ENCODE measurements at places on chromosomes 2 and 18. TPM values are rescaled to one million over a fixed set of nuclear protein-coding genes. Genes with fewer than 3 reads are reported as not detected.

DNA sequence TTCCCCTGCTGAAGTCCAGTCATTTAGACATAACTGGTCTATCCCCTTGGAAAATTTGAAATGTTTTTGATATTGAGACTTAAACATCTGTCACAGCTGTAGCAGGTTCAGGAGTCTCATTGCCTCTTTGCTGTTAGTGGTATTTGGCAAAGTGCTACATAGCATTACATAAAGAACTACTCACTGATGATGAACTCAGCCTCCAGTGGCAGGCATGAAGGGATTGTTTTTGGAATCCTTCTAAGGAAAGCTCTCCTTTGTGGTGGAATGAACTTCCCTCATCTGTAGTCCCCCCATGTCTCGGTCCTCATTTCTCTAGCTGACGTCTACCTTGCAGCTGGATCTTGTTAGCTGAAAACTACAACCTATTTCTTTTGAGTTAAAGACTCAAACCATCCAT is 111.6 kb downstream of the TACR1 start:
- H3K27ac ChIP-seq, result no peak overlapping the region
- no peak overlapping the region for H3K4me3 ChIP-seq
- H3K36me3 ChIP-seq, result no peaks in the 10 kb centered on the region
- H3K27me3 ChIP-seq, result no peaks in the 10 kb centered on the region

DNA sequence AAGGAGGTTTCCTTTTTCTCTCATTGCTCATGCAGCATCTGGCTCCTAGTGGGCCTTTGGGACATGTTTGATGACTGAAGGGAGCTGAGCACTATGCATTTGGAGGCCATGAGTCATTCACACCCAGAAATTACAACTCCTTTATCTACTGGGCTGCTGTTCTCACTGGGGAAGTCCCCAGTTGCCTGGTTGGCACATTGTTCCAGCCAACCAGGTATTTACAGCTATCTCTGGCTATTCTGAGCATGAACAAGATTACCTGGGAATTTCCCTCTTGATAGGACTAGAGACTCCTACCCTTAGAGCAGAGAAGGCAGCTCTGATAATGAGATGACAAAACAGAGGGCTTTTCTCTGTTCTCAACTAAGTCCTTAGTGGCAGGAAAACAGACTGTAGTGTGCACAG is 206.5 kb downstream of the SETBP1 start:
- no peak for DNase-seq
- no peak overlapping the region for H3K27ac ChIP-seq
- no peaks in the 10 kb centered on the region for H3K27me3 ChIP-seq
- H3K36me3 ChIP-seq, result no peaks in the 10 kb centered on the region
- H3K4me3 ChIP-seq, result no peak overlapping the region

- no peak overlapping the region for H3K4me3 ChIP-seq
- no peaks in the 10 kb centered on the region for H3K36me3 ChIP-seq
- no peaks in the 10 kb centered on the region for H3K27me3 ChIP-seq
- no peak overlapping the region for H3K27ac ChIP-seq
- H3K4me1 ChIP-seq, result no peaks in the 10 kb centered on the region
These were observed 13.7 kb downstream of the DSC2 start for GRCh38 chr18:31088532-31088931.

DNA sequence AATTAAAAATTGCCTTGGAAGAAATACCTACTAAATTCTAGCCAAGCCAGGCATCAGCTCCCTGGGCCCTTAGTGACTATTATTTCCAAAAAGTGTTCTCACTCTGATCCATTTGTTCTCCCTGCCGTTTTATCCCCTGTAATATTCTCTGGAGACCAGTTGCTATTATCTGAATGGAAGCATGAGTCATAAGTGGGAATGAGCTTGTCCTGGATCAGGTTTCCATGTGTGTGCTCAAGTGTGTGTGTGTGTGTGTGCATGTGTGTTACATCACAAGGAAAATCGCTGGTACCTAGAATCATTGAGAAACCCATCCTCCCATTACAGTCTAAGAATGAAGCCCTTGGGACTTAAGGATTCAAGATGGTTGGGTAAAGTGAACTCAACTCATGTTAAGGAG is 130.3 kb upstream of the CXCR4 start:
- no peak overlapping the region for H3K27ac ChIP-seq
- no peak overlapping the region for H3K4me3 ChIP-seq
- no peaks in the 10 kb centered on the region for H3K36me3 ChIP-seq
- H3K27me3 ChIP-seq, result no peaks in the 10 kb centered on the region
- peaks cover 7% of the 10 kb centered on the region for H3K4me1 ChIP-seq

GRCh38 chr2:26466662-26467310 is 11.1 kb downstream of the OTOF start:
- H3K27me3 ChIP-seq, result no peaks in the 10 kb centered on the region
- no peak overlapping the region for H3K4me3 ChIP-seq
- H3K27ac ChIP-seq, result no peak overlapping the region
- peak; percentile 41 for DNase-seq
- no peaks in the 10 kb centered on the region for H3K36me3 ChIP-seq

GRCh38 chr2:76251342-76251741 is 540.6 kb upstream of the GCFC2 start:
- H3K36me3 ChIP-seq, result no peaks in the 10 kb centered on the region
- DNase-seq, result no peak
- H3K4me1 ChIP-seq, result no peaks in the 10 kb centered on the region
- H3K4me3 ChIP-seq, result no peak overlapping the region

DNA sequence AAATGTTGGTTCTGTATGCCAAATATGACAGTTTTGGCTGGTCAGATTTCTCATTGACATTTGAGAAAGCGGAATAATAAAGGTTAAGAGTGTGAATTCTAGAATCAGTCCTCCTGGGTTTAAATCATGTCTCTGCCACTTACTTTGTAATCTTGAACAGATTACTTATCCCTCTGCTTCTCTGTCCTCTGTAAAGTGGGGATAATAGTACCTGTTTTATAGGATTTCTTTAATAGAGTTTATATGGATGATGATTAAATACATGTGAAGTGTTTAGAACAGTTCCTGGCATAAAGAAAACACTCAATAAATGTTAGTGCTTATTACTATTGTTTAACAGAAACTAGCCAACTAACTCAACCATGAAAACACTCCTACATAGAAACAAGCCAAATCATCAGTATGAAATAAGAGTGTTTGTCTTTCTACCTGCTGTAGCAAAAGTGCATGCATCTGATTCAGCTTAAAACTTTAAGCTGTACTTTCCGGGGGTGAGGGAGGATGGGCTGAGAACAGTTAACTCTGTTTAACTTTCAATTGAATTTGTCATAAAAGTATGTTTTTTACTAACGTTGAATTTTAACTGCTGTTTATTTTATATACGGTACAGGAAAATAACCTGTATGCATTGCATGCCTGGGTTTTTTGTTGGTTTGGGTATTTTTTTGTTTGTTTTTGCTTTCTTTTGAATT is 6.8 kb downstream of the HTR2B start:
- H3K27me3 ChIP-seq, result no peaks in the 10 kb centered on the region
- H3K4me3 ChIP-seq, result no peak overlapping the region
- H3K36me3 ChIP-seq, result no peaks in the 10 kb centered on the region
- no peak overlapping the region for H3K27ac ChIP-seq

- no peaks in the 10 kb centered on the region for H3K27me3 ChIP-seq
- H3K27ac ChIP-seq, result no peak overlapping the region
- H3K36me3 ChIP-seq, result no peaks in the 10 kb centered on the region
- no peak for DNase-seq
These were observed 6.0 kb upstream of the FAM98A start for GRCh38 chr2:33605056-33605455.

GRCh38 chr18:3411327-3411726 is 38.6 kb upstream of the TGIF1 start:
- H3K4me3 ChIP-seq, result peak overlapping the region; percentile 20
- no peak overlapping the region for H3K27ac ChIP-seq
- no peaks in the 10 kb centered on the region for H3K36me3 ChIP-seq
- no peaks in the 10 kb centered on the region for H3K27me3 ChIP-seq

- no peaks in the 10 kb centered on the region for H3K36me3 ChIP-seq
- H3K27me3 ChIP-seq, result no peaks in the 10 kb centered on the region
- H3K27ac ChIP-seq, result no peak overlapping the region
- no peak overlapping the region for H3K4me3 ChIP-seq
- no peaks in the 10 kb centered on the region for H3K4me1 ChIP-seq
- no peak for DNase-seq
These were observed 653.3 kb upstream of the PKDCC start for GRCh38 chr2:41394541-41394940.

DNA sequence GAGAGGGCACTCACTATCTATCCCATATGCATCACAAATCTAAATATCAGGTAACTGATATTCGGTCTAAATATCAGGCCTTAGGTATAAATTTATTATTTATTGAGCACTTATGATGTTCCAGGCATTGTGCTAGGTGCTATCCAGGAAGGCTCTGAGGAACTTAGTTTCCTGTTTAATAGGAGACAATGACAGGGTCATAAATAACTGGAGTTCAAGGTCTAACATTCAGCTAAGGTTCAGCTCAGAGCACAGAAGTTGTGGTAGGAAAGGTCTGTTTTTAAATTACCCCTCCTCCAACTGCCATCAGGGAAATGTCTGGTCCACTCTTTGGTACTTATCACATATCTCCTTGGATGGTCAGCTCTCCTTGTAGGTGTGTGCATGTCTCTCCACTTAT is 193.6 kb downstream of the AGPS start:
- H3K27me3 ChIP-seq, result no peaks in the 10 kb centered on the region
- H3K4me1 ChIP-seq, result no peaks in the 10 kb centered on the region
- no peak overlapping the region for H3K4me3 ChIP-seq
- H3K36me3 ChIP-seq, result no peaks in the 10 kb centered on the region
- H3K27ac ChIP-seq, result no peak overlapping the region
- no peak for DNase-seq

GRCh38 chr2:211498551-211499205 is 942.3 kb downstream of the CPS1 start:
- no peaks in the 10 kb centered on the region for H3K4me1 ChIP-seq
- H3K36me3 ChIP-seq, result no peaks in the 10 kb centered on the region
- H3K27me3 ChIP-seq, result no peaks in the 10 kb centered on the region
- no peak overlapping the region for H3K4me3 ChIP-seq
- DNase-seq, result no peak

- no peak overlapping the region for H3K27ac ChIP-seq
- H3K4me3 ChIP-seq, result no peak overlapping the region
- no peak for DNase-seq
- H3K4me1 ChIP-seq, result no peaks in the 10 kb centered on the region
- H3K27me3 ChIP-seq, result no peaks in the 10 kb centered on the region
These were observed 261.6 kb downstream of the ASXL3 start for GRCh38 chr18:33839452-33840211.

DNA sequence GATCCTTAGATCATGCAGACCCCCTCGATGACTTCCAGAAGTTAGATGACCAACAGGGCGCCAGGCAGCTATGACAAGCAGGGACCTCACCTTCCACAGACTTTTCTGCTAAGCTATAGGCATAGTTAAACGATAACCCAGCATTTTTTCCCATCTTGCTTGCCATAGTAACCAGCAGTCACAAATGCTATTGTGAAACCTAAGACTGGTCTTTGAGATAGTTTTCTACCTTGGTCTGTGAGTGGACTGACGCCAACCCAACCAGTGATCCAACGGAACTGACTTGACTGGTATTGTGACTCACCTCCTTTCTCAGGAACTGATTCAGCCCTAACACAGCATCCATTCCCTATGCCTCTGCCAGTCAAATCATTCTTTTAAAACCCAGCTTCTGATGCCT is 361.2 kb downstream of the LRRTM4 start:
- no peak overlapping the region for H3K4me3 ChIP-seq
- H3K27me3 ChIP-seq, result no peaks in the 10 kb centered on the region
- no peaks in the 10 kb centered on the region for H3K36me3 ChIP-seq

GRCh38 chr2:227450311-227450841 is 21.6 kb upstream of the AGFG1 start:
- no peak overlapping the region for H3K27ac ChIP-seq
- H3K36me3 ChIP-seq, result no peaks in the 10 kb centered on the region
- no peaks in the 10 kb centered on the region for H3K27me3 ChIP-seq
- no peak overlapping the region for H3K4me3 ChIP-seq

- H3K36me3 ChIP-seq, result no peaks in the 10 kb centered on the region
- no peak for DNase-seq
- no peak overlapping the region for H3K4me3 ChIP-seq
- no peaks in the 10 kb centered on the region for H3K4me1 ChIP-seq
- H3K27me3 ChIP-seq, result no peaks in the 10 kb centered on the region
These were observed 159.3 kb downstream of the SCG2 start for GRCh38 chr2:223442847-223443246.

The RELCH gene
- total RNA-seq, result 19.6 TPM

The CRACDL gene
- 0.27 TPM for total RNA-seq

The CPO gene
- total RNA-seq, result 0.20 TPM

Data from CD8-positive, alpha-beta memory T cell (primary cell).